Stimulated activated CD4-positive, alpha-beta T cell treated with anti-CD3 and anti-CD28 coated beads, Interleukin-15, amount 100 ng/mL, for 1 hour (primary cell): ENCODE measurements at places on chromosomes 2 and 18.

DNA sequence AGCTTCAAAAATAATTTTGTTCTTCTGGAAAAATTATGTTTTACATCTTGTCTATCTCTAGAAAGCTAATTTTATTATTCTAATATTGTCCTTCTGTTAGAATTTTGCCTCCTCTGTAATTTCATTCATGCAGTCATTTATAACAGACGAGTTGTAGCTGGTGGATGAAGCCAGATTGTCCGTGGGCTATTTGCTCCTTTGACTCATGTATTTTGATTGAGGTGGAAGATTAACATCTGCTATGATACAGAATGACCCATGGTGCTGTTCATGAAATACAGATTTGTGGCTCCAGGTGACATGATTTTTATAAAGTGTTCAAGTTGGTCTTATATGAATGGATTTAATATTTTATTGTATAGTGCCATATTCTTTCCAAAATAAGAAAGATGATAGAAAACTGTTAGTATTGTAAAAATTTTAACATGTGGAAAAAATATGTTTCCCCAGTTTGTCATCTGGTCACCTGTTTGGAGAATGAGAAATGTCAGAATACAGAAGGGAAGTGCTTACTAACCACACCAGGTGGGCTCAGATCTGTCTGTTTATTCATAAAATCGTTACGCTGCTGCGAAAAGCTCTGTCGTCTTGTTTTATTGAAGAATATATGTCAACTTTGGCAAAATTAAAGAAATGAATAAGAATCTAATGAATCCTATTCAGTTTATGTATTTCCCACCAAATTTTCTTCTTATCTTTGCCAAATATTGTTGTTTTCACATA lies 20.4 kb upstream of the L3MBTL4 start:
- DNase-seq, result no peak

GRCh38 chr2:207767461-207768167 lies 2.1 kb downstream of the FZD5 start:
- DNase-seq, result no peak

DNA sequence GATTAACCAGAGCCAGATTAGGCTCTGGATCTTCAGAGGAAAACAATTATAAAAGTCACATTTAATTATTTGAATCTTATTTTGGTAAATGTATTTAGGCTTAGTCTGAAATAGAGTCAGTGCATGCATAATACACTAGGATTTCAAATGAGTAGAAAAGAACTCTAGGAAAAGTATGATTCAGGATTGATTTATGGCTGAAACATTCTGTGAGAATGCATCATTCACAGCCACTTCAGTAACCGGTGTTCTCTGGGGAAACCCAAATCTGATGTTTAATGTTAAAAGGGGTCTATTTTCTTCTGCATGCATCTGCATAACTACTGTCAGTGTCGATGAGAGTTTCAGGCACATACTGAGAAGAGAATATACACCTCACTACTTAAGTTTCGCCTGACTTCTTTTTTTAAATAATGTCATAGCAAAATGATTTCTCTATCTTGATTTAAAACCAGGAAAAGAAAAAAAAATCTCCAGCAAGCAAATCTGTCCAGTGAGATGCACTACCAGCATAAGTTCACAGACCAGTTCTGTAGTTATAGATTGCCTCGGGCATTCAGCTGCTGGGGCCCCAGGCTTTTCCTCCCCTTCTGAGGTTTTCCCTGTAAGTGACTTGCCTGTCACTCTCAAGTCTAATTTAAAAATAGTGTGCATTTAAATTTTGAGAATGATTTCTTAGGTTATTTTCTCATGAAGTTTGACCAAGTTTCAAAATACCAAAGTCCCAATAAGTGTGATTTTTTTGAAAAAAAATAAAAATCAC lies 501.5 kb downstream of the NR4A2 start:
- no peak for DNase-seq

- DNase-seq, result no peak
Measured at GRCh38 chr2:105609746-105610402, 134.8 kb upstream of the NCK2 start.
